ENCODE measurements at places on chromosomes 5 and 9.

- DNase-seq: no peak
These were observed 278.8 kb downstream of the EBF1 start for GRCh38 chr5:158820891-158821290.

GRCh38 chr5:180982008-180982741 lies 6.5 kb upstream of the BTNL3 start:
- DNase-seq: no peak

- DNase-seq: no peak
These were observed 21.3 kb downstream of the AKNA start for GRCh38 chr9:114366334-114367128.

DNA sequence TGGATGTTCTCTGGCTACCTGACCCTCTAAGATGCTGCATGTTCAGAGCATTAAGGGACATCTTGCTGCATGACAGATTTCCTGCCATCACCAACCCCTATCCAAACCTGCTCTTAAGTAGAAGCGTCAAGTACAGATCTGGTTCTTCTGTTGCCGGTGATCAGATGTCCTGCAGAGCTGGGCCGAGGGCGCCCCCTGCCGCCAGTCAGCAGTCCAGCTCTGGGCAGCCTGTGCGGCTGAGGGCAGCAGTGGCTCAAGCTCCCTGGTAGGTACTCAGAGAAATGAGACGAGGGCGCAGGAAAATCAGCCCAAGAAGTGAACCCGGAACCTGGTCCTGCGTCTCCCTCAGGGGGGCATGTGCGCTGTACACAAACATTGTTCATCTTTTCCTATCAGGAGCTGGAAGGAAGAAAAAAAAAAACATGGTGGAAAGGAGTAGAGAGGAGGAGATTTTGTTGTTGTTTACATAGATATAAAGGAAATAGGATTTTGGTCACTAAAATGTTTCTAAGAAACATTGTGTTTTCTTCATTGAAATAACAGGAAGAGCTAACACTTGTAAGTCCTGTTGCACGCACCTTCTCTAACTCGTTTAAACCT lies 95.8 kb downstream of the CFAP90 start:
- DNase-seq: no peak

DNA sequence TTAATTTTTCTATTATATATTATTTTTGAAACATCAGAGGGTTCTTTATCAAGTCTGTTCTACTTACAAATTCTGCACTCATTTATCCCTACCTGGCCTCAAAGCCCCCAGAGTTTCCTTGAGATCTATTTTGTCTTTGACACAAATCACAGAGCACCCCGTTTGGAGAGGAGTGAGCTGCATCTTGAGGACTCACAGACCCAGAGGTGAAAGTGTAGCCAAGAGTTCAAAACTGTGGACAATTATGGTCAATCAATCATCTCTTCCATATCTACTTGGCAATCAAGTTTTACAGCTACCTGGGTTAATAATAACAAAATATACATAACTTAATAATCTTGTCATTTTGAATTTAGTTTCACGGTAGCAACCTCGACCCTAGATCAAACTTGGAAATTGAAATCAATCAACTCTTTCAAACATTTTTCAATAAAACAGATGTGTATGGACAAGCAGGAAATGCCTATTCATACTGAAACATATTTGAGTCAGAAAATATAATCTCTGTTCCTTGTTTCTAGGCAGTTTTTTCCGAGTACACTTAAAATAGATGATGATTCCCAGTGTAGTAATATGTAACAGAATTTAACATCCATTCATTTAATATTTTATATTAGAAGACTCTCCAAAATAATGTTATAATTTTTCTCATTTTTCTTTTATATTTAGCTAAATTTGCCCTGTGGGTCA lies 13.7 kb upstream of the SYK start:
- DNase-seq: no peak

GRCh38 chr5:57349214-57349613 lies 133.4 kb downstream of the ACTBL2 start:
- no peak for DNase-seq

- DNase-seq: no peak
These were observed 2053.1 kb downstream of the EFNA5 start for GRCh38 chr5:105617436-105618215.

GRCh38 chr5:4837489-4838058 lies 302.6 kb upstream of the ADAMTS16 start:
- DNase-seq: no peak

Data from activated naive CD4-positive, alpha-beta T cell treated with anti-CD3 and anti-CD28 coated beads, Interleukin-2, amount 50 U/mL, for 16 hours (primary cell).